Caco-2 (cell line): ENCODE measurements at places on chromosomes 11 and 22. TPM values are rescaled to one million over a fixed set of nuclear protein-coding genes. Genes with fewer than 3 reads are reported as not detected.

DNA sequence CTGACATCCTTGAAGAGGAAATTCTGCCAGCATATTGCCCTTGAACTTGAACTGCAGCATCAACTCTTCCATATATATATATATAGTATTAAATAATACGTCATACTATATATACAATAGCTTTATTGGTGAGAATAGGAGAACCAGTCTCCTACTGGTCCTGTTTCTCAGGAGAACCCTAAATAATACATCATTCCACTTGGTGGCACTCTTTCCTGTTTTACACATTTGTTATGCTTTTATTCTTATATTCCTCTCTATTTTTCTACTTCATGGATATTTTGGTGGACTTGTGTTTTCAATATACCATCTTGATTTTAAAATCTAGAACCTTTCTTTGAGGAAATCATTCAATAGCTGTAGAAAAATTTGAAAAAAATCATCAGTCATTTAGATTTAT lies 193.3 kb downstream of the TRPC6 start:
- DNase-seq, result no peak

DNA sequence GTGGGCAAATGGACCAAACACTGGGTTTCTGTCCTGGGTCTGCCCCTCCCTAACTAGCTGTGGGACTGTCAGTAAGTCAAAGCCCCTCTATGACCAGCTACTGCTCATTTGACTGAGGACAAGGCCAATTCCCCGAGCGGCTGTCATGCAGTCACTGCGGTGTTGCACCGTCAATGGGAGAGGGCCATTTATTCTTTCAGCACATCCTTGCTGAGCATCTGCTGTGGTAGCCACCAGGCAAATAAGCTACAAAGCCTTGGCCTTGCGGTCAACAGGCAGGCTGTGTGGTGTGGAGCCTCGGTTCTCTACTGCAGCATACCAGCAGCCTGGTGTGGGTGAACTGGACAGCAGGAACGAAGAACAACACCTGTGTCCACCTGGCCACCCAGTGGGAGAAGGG lies 25.8 kb upstream of the SERPIND1 start:
- DNase-seq, result no peak

EXPH5 gene
- total RNA-seq, result 15.3 and 18.1 TPM in 2 replicates

C11orf91 gene
- total RNA-seq, result not detected in 2 replicates

- no peak for DNase-seq
These were observed 723 bp upstream of the CD82 start for GRCh38 chr11:44564670-44565210.
